ENCODE measurements at places on chromosomes 11 and 22.

DNA sequence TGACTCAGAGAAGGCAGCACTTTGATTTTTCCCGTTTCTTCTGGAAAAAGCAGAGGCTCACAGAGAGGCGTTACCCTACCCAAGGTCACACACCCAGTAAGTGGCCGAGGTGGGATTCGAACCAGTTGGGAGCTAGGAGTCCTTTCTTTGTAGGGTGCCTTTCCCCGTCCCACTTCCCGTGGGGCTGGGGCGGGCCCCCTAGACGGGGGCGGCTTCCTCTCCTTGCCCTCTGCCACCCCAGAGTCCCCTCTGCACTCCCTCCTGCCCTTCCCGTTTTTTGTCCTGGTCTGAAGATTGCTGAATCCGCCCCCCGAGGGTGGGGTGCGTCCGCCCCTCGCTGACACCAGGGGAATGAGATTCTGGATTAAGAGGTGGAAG lies 747 bp downstream of the TPCN2 start:
- DNase-seq: no peak

DNA sequence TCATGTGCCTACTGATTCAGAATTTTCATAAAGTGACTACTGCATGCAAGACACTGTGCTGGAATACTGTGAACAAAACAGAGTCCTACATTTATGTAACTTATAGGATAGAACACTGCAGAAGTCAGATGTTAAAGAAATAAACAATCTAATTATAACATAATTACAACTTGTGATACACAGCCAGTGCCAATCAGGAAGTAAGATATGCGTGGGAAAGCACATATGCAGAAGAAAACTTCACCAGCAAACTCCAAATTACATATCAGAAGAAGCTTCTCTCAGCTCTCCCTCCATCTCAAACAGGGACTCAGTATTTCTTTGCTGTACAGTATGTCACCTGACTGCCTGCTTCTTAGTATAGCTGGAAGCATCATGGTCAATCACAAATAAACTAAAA lies 37.4 kb downstream of the PAK1 start:
- DNase-seq: no peak

- peak; percentile 90 for DNase-seq
Observed at GRCh38 chr11:61516675-61517572, 8.4 kb downstream of the LRRC10B start.

GRCh38 chr11:98300719-98301118 lies 720.0 kb upstream of the CNTN5 start:
- DNase-seq: no peak

DNA sequence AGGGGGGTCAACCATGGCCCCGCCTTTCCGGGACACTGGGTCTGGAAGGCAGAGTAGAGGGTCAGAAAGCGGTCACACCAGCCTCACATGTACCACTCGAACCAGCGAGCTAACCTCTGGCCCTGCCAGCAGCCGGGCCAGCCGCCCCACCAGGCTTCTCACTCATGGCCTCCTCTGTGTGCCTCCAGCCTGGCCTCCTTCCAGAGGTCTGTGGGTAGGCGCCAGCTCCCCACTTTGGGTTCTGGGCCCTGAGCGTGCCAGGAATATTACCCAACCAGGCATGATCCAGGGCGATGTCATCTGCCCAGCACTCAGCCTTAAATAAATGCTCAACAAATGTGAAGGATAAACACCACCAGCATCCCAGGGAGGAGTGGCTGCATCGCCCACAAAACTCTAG lies 5.8 kb downstream of the SCUBE1 start:
- DNase-seq: no peak

DNA sequence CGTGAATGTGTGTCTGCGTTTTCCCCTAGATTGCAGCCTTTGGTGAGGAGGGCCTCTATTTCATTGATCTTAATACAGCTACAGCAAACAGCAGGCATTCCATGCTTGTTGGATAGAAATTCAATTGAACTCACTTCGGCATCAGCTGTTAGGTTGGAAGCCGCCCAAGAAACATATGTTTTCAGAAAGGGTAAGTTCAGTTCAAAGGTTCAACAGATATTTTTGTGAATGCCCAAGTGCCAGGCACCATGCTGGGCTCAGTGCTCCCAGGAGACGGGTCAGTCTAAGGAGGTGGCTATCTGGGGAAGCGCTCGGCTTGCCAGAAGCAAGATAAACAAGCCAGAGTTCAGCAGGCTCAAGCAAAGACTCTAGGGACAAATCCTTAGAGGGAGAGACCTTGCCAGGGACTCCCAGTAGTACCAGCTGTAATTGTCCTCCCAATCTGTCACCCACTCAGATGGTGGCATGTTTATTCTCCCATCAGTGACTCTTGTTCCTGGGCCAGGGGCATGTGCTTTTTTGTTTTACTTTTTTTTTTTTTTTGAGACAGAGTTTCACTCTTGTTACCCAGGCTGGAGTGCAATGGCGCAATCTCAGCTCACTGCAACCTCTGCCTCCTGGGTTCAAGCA lies 64.5 kb upstream of the LARGE1 start:
- DNase-seq: no peak

GRCh38 chr11:450809-451451 lies 851 bp downstream of the PTDSS2 start:
- DNase-seq: peak; percentile 58

DNA sequence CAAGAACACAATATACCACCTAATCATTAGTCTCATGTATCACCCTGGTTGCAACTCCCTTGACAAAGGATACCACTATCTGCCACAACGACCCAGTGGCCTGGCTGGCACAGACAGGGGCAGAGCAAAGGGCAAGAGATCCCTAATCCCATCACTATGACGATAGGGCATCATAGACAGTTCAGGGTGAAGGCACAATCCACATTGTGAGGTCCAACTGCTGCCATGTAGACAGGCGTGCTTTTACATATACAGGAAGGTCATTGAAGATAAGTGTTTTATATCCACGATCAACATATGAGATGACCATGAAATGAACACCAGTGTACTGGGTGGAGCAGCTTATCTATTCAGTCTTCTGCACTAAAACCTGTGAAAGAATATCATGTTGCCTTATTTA lies 94.6 kb downstream of the IGLL1 start:
- DNase-seq: no peak

- no peak for DNase-seq
Observed at GRCh38 chr11:17260020-17260419, 16.5 kb upstream of the NUCB2 start.

DNA sequence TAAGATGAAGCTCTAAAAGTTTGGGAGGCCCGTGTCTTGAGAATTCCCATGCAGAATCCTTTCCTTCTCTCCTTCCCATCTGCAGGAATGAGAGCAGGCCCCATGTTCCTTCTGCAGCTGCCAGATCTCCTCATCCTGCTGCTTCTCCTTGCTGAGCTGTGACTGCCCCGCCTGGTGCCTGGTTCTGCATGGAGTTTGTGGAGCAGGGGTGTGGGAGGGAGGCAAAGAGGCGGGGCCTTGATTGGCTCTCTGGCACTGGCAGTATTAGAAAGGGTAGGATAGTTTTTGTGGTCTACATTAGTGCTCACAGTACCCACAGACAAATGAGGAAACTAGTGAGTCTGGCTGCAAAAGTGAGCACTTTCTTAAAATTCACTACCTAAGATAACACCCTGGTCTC lies 91.1 kb upstream of the CLPB start:
- DNase-seq: no peak

DNA sequence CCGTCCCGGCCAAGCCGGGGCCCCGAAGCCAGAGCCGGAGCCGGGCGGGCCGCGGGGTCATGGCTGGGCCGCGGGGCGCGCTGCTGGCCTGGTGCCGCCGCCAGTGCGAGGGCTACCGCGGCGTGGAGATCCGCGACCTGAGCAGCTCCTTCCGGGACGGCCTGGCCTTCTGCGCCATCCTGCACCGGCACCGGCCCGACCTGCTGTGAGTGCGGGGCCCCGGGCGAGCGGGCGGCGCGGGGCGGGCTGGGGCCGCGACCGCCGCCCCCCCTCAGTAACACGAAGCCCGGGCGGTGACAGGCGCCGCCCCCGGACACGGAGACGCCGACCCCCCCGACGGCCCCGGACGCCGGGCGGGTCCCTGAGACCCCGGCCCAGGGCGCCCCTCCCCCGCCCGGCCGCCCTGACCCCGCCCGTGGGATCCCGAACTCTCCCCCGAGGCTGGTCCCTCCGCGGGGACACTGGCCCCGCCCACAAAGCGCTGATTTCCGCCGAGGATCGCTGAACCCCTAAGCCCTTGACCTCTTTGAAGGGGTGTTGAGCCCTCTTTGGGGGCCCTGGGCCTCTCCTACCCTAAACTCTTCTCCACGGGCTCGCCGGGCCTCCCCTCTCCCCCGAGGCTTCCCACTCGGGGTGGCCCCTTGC lies 389 bp downstream of the MICALL1 start:
- DNase-seq: no peak

- DNase-seq: peak; percentile 47
Observed at GRCh38 chr22:43013355-43014315, 1.3 kb downstream of the PACSIN2 start.

DNA sequence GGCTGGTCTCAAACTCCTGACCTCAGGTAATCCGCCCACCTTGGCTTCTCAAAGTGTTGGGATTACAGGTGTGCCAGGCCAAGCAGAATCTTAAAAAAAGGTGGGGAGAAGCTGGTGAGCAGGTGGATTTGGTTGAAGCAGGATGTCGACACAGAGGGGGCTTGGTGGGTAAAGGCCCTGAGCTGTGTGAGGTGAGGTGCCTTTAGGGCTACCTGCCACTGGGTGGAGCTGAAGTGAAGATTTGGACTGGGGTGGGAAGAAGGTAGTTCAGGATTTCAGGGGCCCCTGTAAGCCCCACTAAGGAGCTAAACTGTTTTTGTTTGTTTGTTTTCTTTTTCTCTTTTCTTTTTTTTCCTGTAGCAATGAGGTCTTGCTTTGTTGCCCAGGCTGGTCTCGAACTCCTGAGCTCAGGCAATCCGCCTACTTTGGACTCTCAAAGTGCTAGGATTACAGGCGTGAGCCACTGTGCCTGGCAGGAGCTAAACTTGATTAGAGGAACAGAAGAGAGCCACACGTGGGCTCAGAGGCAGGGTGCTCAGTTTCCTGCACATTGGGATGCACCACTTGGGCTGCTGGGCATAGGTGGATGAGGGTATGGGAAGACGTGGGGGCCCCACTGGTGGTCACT lies 6.0 kb downstream of the P2RX6 start:
- DNase-seq: no peak

DNA sequence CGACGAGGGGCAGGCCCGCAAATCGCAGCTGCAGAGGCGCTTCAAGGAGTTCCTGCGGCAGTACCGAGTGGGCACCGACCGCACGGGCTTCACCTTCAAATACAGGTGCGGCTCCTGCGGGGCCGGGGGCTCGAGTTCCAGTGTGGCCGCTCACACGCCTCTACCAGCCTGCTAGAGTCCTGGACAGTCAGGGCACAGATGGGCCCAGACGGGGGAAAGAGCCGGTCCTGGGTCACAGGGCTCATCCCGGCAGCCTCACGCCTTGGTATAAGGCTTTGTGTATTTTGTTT lies 506 bp downstream of the MCM5 start:
- no peak for DNase-seq

DNA sequence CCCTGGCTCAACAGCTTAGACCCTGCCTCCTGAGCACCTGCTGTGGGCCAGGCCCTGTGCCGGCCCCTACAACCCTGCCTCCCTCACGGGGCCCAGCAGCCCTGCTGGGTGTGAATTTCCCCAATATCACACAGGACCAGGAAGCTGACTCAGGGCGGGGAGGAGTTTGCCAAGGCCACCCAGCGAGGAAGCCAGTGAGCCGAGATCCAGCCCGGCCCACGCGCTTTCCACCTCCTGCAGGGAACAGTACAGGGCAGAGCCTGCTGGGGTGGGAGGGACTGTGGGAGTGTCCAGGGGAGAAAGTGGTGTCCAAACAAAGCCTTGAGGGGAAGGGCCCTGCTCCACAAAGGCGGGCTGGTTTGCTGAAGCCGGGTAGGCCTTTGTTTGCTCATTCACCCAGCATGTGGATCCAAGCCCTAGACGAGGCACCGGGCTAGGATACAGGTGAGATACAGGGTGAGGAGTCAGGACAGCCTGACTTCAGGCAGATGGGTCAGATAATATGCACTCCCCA lies 26.8 kb downstream of the RPL3 start:
- DNase-seq: peak; percentile 52

DNA sequence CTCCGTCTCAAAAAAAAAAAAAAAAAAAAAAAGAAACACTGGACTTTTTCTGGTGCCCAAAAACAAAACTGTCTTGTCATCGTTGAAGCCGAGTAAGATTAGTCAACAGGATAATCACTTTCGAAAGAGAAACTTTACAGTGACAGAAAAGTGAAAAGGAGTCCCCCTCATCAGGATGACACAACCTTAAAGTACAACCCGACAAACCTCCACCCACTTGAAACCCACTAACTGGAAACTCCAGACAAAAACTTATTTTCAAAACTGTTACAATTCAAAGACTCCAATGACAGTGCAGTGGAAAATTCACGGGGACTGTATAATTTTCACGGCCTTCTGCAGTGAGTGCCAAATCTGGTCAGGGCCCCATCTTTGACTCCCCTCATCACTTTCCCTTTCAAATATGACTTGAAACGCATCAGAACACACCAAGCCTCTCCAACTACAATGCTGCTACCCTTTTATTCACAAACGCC lies 1.3 kb downstream of the DENND5A start:
- DNase-seq: no peak

GRCh38 chr11:76064192-76064591 lies 142.1 kb downstream of the WNT11 start:
- no peak for DNase-seq

DNA sequence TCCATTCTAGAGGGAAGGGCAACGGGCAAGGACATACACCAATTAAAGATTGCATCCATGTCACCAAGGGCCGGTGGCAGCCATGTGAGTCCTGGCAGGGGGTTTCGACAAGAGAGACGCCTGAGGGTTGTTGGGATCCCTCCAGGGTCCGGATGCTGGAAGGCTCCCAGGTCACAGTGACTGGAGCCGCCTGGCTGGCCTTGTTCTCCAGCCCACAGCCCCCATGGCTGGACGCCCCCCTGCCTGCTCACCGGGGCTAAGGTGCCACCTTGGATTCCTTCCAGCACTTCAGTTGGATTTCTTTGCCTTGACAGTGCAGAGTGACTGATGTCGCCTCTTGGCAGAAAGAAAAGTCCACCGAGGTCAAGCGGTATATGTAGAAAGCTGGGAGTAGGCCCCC lies 42.6 kb downstream of the ANO1 start:
- no peak for DNase-seq

DNA sequence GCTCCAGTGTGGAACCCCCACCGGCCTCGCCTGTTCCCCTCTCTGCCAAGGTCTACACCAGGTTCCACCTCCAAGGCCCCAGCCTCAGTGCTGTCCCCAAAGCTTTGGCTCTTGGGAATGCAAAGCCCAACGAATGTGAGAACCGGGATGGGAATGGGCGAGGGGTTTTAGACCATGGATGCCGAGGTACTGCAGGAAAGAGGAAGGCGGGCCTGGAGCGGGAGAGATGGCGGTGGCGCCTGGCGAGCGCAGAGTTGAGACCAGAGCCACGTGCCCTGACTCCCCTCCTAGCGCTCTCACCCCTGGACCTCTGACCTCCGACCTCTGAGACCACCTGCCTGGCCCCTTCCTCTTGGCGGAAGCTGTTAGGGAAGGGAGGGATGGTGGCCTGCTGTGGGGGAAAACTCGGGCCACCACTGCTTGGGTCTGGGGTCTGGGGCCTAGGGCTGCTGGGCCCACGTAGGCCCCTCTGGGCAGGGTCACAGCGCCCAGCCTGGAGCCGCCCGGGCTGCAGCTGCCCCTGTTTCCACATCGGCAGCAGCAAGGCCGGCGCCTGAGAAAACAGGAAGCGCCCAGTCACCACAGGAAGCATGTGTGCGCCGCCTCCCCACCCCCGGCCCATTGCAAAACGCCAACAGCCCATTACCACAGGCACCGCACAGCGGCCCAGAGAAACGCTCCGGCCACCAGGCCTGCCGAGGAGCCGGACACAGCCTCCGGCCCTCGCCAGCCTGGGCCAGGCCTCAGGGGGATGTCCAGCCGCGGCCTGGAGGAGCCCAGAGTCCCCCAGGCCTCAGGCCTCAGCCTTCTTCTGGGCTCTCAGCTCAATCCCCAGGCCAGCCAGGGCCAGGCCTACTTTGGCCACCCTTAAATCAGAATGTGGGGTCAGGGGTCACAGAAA lies 13.8 kb upstream of the SLC39A13 start:
- DNase-seq: no peak

Data from retina (tissue), 1 donor.